ENCODE measurements at places on chromosomes 4 and X.
A peak's percentile ranks its signal among the peaks of the same experiment; 100 is the strongest.

GRCh38 chr4:86307432-86307831, 52.4 kb downstream of the MAPK10 start:
- no peak for DNase-seq

DNA sequence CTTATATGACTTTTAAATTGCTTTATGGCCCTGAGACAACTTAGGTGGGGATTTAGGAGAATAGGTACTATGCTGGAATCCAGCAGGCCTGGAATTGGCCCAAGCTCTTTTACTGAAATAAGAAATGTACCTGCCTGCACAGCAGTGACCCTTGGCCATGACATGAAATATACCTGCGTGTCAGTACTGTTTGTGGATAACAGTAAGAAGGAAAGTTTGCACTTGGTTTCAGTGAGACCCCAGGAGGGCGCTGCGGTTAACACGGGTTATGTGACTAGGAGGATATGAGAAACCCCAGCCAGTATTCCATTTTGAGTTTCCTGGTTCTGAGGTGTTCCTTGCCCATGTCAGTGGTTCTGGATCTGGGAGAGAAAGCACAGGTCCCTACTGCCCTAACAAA, 5.3 kb downstream of the MTM1 start:
- DNase-seq = no peak

DNA sequence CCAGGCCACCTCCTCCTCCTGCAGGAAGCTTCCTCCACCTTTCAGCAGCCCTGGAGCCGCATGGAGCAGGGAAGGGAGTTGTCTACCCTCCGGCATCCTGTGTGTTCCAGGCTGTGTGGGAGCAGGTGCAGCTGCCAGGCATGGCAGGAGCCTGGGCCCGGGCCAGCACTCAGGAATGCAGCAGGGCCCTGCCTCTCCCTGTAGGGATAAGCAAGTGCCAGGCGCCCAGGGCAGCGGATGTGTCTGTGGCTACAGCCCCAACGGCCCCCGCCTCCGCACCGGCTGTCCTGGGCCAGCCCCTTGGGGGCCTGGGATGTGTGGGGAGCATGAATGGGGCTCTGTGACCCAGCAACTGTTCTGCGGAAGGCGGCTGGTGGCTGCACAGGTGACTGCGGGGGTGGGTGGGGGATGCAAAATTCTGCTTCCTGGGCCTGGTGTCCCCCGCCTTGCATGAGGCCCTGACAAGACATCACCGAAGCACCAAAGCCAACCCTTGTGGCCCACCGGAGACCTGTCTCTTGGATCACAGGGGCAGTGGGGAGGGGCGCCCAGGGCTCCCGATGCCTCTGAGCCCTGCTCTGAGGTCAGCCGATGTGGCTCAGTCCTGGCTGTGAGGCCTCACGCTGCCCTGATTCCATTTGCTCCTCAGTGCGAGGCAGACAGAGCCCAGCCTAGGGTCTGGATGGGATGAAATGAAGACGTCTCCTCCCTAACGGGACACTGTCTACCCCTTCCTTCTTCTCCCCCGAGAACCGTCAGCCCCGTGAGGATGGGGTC, 1.4 kb upstream of the DOK7 start:
- DNase-seq = no peak

GRCh38 chr4:186499467-186499866, 55.9 kb downstream of the MTNR1A start:
- DNase-seq = no peak

DNA sequence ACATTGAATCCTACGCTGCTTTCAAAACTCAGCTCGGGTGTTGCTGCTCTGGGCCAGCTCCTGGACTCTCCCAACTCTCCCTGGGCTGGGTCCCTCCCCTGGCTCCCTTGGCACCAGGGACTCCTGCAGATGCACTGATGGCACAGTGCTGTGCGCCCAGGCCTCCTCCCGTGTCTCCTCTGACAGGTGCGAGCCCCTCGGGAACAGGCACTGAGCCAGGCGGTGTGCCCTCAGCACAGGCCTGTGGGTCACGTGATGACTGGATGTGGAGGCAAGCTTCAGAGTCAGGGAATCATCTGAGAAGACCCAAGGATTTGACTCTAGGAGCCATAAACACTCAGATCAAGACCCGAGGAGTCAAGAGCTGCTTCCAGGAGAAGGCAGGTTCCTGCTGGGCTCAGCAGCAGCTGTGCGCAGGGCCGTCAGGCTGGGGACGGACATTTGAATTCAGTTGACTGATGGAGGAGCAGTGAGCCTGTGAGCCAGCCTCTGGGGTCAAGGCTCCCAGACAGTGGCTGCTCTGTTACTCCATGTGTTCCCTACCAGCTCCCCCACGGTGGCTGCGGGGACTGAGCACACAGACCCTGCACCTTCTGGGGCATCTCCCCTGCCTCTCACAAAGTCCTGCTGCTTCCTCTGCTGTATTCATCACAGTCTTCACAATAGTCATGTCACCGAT, 33.0 kb downstream of the NAT8L start:
- DNase-seq = no peak

DNA sequence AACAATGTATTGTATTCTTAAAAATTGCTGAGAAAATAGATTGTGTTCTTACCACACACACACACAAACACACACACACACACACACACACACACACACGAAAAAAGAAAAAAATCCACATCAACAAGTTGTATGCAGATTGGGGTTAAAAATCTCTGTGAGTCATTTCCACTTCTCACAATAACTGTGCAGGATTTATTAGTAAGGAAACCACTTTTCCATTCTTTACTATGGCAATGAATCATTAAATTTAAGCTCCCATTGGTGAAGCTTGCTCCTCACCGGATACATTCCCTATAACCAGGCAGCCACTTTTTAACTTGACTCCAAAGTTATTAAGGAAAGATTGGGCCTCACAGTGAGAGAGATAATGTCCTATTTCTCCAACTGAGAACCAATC, 19.7 kb upstream of the MAGEE1 start:
- DNase-seq = no peak

DNA sequence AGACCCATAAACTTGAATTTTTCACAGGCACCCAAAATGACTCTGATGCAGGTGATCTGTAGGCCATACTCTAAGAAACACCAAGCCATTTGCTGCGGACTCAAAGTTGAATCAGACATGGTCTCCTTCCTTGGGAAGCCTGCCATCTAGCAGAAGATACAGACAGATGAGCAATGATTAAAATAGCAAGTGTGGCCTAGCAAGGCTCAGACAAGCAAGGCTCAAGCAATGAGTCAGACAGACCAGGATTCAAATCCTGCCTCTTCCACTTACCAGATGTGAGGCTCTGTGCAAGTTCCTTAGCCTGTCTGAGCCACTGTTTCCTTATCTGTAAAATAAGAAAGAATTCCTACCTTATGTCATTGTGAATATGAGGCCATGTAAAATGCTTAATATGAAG, 2.3 kb downstream of the CCDC149 start:
- DNase-seq = no peak

DNA sequence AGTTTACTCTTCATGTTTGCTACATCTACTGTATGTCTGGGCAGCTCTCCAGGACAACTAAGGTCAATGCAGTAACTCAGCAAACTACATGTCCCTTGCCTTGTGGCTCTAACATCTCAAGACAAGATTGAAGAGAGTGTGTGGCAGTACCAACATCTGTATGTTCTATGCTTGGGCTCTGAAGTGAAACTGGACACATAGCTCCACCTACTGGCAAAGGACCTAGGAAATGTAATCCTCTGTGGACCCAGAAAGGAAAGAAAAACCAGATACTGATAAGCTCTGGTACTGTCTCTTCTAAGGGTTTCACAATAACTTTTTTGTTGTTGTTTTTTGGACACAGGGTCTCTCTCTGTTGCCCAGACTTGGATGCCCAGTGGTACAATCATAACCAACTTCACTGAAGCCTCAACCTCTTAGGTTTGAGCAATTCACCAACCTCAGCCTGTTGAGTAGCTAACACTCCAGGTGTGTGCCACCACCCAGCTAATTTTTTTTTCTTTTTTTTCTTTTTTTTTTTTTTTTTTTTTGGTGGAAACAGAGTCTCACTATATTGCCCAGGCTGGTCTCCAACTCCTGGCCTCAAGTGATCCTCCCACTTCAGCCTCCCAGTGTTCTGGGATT, 64.1 kb downstream of the QDPR start:
- peak; percentile 2 for DNase-seq

- no peak for DNase-seq
Measured at GRCh38 chrX:117982694-117983392, 133.8 kb downstream of the KLHL13 start.

GRCh38 chr4:76753814-76754213, 144.1 kb downstream of the SOWAHB start:
- DNase-seq = no peak

GRCh38 chr4:118931786-118932185, 43.1 kb downstream of the SYNPO2 start:
- no peak for DNase-seq

- no peak for DNase-seq
Measured at GRCh38 chr4:165555302-165555701, 176.5 kb downstream of the CPE start.

DNA sequence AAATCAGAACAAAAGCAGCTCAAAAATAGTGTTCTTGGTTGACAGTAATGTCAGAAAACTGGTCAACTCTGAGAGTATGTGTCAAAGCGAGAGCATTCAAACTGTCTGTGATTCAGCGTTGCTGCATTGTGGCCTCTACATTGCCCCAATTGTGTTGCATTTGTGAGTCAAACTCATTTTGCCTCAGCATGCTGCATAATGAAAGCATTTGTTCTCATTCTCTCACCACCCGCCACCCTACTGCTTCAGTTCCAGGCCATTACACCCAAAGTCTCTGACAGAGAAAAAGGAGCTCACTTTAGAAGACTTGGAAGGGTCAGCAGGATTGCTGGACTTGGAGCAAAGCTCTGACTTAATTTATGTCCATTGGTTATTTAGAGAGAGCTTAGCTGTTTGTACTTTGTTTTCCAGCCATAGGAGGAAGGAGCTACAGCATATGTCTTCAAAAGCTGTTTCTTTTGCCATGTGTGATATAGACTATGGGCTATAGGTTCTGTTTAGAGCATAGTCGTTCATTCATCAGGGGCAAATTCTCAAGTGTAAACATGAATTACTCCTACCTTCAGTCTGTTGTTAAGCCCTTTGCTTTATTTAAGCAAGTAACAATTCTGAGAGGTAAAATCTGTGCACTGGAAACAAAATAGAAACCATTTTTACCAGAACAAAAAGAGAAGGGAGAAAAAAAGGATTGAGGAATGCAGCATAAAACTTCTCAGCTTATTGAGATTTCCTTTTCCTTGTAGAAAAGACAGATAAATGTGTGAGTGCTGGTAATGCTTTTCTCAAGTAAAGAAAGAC, 153.4 kb upstream of the ANK2 start:
- no peak for DNase-seq

- no peak for DNase-seq
Measured at GRCh38 chr4:121712001-121712651, 15.3 kb upstream of the ANXA5 start.

- DNase-seq = peak; percentile 13
Measured at GRCh38 chr4:177441061-177441802, 1.0 kb downstream of the AGA start.

- no peak for DNase-seq
Measured at GRCh38 chrX:134891652-134892051, 99.1 kb upstream of the SMIM10 start.

DNA sequence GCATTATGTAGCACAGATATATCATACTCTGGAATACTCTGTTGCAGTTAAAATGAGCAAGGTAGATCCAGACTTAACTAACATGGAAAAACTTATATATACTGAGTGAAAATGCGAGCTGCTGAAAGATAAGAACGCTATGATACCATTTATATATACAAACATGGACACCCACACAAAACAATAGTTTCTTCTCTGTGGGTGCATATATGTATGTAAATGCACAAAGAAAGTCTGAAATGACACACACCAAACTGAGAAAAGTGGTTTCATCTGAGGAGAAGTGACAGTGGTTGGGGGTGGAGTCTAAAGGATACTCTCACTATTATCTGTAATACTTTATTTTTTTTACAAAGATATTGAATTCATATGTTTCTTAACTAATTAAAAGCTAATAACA, 12.2 kb upstream of the FGF2 start:
- DNase-seq = no peak

GRCh38 chrX:23840674-23841073, 57.7 kb downstream of the SAT1 start:
- no peak for DNase-seq

DNA sequence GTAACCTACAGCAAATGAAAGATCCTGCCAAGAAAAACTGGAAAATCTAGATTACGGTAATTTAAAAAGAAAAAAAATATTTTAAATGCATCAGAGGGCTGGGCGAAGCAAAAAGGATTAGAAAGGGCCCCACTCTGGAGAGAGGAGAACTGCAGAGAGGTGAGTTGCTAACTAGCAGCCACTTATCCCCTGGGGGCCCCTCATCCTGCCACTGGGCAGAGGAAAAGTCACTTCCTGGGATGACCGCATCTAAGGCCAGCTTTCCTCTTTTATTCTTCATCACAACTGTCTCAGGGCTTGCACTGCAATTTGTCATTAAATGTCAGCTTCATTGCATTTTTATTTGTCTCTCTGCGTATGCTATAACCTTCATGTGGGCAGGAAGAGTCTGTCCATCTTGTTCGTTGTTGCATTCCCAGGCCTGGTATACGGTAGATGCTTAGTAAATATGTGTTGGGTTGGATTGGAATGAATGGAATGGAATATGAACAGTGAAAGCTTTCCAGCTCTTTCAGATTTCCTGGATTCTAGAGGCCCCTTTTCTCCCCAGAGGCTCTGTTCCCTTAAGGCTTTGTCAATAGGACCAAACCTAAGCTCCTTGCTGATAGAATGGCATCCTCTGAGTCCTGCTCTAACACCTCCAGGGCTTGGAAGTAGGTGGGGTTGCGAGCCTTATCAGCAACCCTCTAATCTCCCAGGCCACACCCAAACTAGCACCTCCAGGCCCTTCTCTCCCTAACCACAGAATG, 58.9 kb downstream of the TLR10 start:
- no peak for DNase-seq
